ENCODE measurements at places on chromosomes 1 and 21. TPM values are rescaled to one million over a fixed set of nuclear protein-coding genes. Genes with fewer than 3 reads are reported as not detected.

DIO1 gene
- total RNA-seq, result 0.85 TPM

GRCh38 chr1:76921590-76921989 is 54.3 kb downstream of the ST6GALNAC5 start:
- no peak overlapping the region for H3K27ac ChIP-seq
- H3K4me3 ChIP-seq, result no peak overlapping the region
- H3K36me3 ChIP-seq, result no peaks in the 10 kb centered on the region
- no peaks in the 10 kb centered on the region for H3K4me1 ChIP-seq
- DNase-seq, result no peak

MIB2 gene
- 46.2 TPM for total RNA-seq

IKBKE gene
- 36.2 TPM for total RNA-seq

GRCh38 chr21:27722095-27722494 is 755.2 kb upstream of the ADAMTS5 start:
- H3K4me1 ChIP-seq, result no peaks in the 10 kb centered on the region
- no peak overlapping the region for H3K4me3 ChIP-seq
- H3K27ac ChIP-seq, result no peak overlapping the region
- H3K36me3 ChIP-seq, result no peaks in the 10 kb centered on the region
- H3K27me3 ChIP-seq, result no peaks in the 10 kb centered on the region

Data from spleen (tissue), 13 donors.